ENCODE measurements at places on chromosomes 6 and 20. TPM values are rescaled to one million over a fixed set of nuclear protein-coding genes. Genes with fewer than 3 reads are reported as not detected.

ANKRD66 gene
- total RNA-seq: 0.66 TPM

IYD gene
- total RNA-seq: not detected

DNA sequence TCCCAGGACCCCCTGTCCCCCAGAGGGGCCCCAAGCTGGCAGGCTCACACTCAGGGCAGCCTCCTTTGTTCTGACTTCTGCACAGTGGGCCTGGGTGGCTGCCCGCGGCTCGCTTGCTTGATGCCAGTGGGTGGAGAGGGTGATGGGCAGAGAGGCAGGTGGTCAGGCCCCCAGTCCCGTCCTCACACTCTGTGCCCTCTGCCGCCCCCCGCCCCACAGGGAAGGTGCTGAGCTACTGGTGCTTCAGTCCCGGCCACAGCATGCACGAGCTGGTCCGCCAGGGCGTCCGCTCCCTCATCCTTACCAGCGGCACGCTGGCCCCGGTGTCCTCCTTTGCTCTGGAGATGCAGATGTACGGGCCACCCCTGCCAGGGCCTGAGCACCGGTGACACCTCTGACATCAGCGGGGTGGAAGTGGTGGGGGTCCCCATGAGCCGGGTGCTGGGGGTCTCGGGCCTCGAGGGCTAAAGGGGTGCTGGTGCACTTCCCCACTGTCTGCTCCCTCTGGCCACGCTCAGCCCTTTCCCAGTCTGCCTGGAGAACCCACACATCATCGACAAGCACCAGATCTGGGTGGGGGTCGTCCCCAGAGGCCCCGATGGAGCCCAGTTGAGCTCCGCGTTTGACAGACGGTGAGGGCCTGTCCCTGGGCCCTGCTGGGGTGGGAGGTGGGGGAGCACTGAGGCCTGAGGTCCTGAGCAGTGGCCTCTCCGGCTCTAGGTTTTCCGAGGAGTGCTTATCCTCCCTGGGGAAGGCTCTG lies 8.9 kb upstream of the TNFRSF6B start:
- no peak for DNase-seq

DNA sequence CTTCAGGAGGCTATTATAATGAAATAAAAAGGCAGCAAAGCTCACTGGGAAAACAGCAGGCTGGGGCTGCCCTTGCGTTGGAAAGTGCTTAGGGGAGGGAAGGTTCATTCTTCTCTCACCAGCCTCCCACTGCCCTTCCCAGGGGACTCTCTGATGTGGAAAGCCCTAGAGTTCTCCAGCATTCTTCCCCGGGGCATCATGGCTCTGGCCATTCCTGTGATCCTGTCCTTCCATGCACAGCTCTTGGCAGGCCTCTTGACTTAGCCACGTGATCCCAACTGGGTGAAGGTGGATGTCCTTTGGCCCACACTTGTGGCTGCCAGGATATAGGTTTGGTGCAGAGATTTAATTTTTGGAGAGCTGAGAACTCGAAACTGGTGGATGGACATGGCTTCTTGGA lies 58.0 kb upstream of the ZNF831 start:
- no peak for DNase-seq

Data from muscle of leg (tissue), 16 donors.